Effector CD8-positive, alpha-beta T cell (primary cell): ENCODE measurements at places on chromosomes 4 and X.

DNA sequence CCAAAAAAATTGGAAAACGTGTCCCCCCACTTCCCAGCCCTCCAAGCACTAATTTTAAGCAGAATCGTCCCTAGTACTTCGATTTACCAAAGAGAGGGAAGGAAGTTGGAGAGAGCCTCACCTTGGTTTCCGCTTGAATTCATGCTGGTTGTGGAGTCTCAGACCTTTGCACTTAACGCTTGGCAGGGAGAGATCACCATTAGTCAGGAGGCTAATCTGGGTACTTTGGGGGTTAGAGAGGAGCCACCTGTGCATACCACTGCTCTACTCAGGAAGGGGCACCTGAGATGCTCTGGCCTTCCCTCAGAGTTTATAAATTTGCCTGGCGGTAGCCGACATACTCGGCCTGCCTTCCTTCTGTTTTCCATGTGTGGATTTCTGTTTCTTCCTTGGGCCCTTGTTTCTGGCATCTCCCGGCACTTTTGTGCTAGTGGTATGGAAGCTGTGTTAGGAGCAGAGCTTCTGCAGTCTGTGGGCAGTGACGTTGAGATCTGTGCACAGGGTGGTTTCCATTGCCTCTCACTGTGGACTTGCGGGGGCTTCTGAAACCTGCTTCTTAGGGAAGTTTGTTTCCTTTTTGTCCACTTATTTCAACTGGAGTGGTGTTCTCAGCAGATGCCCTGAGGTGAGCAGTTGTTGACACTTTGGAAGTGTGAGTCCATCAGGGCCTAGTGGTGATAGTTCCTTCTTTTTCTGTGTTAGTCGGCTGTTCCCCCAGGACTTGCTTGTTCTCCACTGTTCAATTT lies 104.2 kb downstream of the TMEM131L start:
- DNase-seq: no peak

GRCh38 chr4:140372751-140373327 lies 607 bp upstream of the SCOC start:
- peak; percentile 1 for DNase-seq

- DNase-seq: no peak
Measured at GRCh38 chr4:138996090-138996489, 19.5 kb upstream of the NOCT start.

GRCh38 chrX:27599928-27600327 lies 9.8 kb downstream of the DCAF8L2 start:
- no peak for DNase-seq

- DNase-seq: no peak
Measured at GRCh38 chr4:99447079-99447478, 11.9 kb upstream of the ADH7 start.

DNA sequence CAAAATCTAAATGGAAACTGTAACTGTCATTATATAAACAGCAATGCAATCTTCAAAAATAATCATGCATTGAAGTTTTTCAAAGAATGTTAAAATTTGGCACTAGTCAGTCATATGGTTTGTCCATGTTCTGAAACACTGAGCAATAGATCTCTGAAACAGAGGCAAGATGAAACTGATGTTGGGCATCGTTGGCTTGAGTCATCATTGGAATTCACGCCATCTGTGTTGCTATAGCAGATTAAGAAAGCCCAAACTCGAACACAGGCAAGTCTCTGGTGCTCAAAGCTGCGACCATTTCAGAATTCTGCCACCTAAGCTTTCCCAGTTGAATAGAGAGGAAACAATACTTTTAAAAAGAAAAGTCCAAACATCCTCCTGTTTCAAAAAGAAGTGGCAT lies 114.1 kb upstream of the PPARGC1A start:
- no peak for DNase-seq

GRCh38 chrX:68922013-68922412 lies 93.2 kb downstream of the EFNB1 start:
- DNase-seq: no peak

DNA sequence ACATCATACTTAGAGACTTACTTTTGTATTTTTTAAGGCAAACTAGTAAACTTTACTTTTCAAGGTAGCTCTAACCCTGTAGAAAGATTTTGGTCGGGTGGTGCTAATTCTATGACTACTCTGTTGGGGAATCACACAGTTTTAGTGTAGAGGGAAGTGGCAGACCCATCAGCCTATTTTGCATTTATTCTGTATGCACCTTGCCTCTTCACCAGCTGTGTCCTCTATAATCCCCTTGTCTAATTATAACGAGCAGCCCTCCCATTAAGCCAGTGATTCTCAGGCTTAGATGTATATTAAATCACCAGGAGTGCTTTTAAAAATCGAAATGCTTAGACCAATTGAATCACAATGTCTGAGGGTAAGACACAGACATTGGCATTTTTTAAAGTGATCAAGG lies 78.1 kb downstream of the GALNT7 start:
- no peak for DNase-seq

DNA sequence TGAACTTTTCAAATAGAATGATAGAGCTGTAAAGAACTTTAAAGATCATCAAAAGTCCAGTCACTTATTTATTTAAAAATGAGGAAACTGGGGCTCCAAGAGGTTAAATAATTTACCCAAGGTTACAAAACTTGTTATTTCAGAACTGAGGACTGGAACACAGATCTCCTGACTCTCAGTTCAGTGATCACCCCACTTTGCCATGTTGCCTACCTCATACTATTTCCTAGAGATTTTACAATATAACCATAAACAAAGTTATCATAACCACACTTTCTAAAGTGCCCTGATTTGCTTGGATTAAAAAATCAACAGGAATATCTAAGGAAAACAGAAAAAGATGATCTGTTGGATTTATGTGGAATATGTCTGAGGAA lies 7.4 kb upstream of the ACSL4 start:
- no peak for DNase-seq
